ENCODE measurements at places on chromosomes 5 and 9.

GRCh38 chr9:137630126-137630525, 11.3 kb downstream of the EHMT1 start:
- DNase-seq: no peak

DNA sequence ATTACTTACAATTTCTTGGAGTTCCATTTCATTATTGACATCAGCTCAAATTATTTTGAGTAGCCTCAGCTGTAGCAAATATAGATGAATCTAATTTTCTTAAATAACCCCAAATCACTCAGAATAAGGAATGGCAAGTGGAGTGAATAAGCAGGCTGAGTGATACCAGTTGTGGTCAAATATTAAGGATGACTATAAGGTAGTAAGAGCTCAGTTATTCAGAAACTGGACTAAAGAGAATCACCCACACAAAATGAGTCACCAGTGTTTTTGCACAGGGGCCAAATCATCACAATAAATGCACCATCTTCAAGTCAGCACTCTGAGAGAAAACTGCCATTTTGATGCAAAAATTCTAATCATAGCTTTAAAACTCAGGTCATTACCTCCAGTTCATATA, 128.9 kb upstream of the TARS1 start:
- DNase-seq: no peak

DNA sequence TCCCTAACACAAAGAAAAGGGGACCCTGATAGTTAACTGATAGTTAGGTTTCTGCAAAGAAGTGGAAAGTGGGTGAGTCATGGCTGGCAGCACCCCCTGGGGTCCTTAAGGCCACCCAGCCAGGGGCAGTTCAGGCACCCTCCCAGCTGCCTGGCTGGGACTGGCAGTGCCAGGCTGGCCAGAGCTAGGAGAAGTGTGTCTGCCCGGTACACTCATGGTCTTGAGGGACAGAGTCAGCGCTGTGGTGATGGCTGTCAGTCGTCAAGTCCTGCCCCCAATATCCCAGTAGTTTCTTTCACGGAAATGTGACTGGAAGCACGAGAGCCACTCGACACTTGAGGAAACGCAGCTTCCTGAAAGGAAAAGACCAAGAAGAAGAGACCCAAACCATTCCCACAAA, 22.3 kb upstream of the CNOT6 start:
- no peak for DNase-seq

DNA sequence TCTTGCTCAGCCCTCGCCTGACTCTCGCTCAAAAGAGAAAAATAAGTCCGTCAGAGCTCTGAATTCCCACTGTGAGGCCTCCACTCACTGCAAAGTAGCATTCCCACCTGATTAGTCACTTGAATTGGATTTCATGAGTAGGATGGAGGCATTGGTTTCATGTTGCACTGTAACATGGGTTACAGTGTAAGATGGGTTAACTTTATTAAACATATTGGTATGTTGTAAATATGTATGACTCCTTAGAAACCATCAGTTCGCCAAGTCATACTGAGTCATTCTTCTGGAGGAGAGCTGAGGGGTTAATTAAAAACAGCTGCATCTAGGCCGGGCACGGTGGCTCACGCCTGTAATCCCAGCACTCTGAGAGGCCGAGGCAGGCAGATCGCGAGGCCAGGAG, 93.8 kb upstream of the BNC2 start:
- DNase-seq: no peak

- DNase-seq: no peak
Observed at GRCh38 chr5:69152731-69153130, 14.2 kb upstream of the CCNB1 start.

- DNase-seq: no peak
Observed at GRCh38 chr5:17436761-17437221, 61.2 kb upstream of the TAF11L2 start.

- DNase-seq: no peak
Observed at GRCh38 chr9:99592834-99593574, 228.7 kb upstream of the NR4A3 start.

- no peak for DNase-seq
Observed at GRCh38 chr5:73867345-73868335, 241.6 kb downstream of the ARHGEF28 start.

GRCh38 chr9:127991757-127992274, 11.0 kb upstream of the EEIG1 start:
- DNase-seq: no peak

GRCh38 chr5:113117543-113118115, 141.0 kb downstream of the DCP2 start:
- no peak for DNase-seq

GRCh38 chr5:175378444-175379028, 65.4 kb downstream of the DRD1 start:
- DNase-seq: no peak

- peak; percentile 39 for DNase-seq
Observed at GRCh38 chr9:34929506-34930102, 28.5 kb upstream of the PHF24 start.

- DNase-seq: no peak
Observed at GRCh38 chr5:99614888-99615287, 686.1 kb upstream of the CHD1 start.

- no peak for DNase-seq
Observed at GRCh38 chr9:1604942-1605560, 410.1 kb upstream of the SMARCA2 start.

DNA sequence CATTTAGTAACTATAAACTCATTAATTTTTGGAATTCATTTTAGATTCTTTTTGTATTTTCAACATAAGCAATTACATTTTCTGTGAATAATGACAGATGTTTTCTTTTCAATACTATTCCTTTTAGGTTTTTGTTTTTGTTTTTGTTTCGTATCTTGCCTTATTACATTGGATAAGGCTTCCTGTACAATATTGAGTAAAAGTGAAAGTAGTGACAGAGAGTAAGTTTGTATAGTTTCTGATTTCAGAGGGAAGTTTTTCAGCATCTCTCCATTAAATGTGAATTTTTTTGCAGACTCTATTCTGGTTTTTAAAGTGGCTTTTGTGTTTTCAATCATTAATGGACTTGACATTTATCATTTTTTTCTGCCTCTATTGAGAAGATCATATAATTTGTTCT, 12.8 kb upstream of the CAMK4 start:
- no peak for DNase-seq

All from activated naive CD4-positive, alpha-beta T cell treated with Interleukin-2 at 50 U/mL for 16 hours (primary cell).